Activated CD8-positive, alpha-beta memory T cell treated with anti-CD3 and anti-CD28 coated beads, Interleukin-2, amount 10 ng/mL, durations not matched to agents 7 days and 5 days (primary cell): ENCODE measurements at places on chromosomes 3 and 15. TPM values are rescaled to one million over a fixed set of nuclear protein-coding genes. Genes with fewer than 3 reads are reported as not detected.

The NOX5 gene
- total RNA-seq = 0.06 TPM

The CPEB1 gene
- not detected for total RNA-seq

The PRTG gene
- total RNA-seq = not detected

The IFT122 gene
- total RNA-seq = 34.0 TPM

The CCR2 gene
- 80.1 TPM for total RNA-seq

The GOLGA8K gene
- total RNA-seq = 1.5 TPM

The HRG gene
- total RNA-seq = not detected

DNA sequence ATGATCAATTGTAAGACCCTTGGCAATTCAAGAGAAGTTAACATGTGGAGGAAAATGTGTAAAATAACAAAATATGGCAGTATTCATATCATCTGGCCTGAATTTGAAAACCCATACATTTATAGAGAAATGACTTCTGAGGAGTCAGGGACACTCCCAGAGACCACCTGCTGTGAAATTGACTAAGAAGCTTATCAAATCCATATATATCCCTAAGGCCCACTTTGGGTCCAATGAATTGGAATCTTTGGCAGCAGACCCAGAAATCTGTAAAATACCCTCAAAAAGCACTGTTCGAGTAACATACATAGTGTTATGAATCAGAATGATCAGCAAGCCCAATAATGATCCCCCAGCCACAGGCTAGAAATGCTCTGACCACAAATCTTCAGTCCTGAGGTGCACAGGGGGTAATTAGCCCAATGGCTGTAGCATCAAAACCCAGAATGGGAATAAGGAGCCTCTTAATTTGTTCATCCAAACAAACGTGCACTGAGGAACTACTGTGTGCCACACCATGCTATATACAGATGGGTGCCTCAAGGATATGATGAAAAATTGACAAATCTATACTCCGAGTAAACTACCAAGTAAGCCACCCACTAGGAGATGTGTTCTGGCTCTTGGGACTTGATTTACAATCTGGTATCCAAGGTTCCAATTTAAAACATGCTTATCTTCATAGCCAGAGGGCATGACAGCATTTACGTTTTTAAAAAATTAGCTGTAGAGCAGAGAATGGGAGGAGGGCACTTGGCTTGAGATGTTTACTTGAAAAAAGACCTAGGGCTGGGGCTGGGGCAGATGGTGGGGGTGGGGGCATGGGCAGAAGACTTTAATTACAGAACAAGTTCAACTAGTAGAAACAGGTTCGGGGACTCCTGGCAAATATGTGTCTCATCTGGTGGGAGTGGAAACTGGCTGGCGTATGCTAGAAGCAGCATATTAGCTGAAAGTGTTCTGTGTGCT, 9.1 kb upstream of the ARHGEF3 start:
- no peak for DNase-seq

- DNase-seq = peak; percentile 79
These were observed 20.6 kb upstream of the EPHB3 start for GRCh38 chr3:184540777-184541681.

DNA sequence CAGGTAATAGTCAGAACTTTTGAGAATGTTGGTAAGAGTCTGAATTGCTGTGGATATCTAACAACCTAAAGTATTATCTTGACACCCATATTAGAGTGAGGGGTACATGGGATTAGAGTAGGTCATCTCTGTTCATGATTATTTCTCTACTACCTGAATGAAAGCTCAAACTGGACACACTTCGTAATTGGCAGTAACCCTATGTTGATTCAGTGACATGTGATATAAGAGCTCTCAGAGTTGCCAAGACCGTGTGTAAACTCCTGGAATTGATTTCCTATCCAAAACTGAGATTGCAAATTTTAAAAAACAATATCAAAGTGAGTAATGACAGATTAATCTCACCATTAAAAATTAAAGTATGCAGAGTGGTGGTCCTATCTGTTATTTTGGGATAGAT, 214.8 kb upstream of the ARHGEF26 start:
- no peak for DNase-seq

DNA sequence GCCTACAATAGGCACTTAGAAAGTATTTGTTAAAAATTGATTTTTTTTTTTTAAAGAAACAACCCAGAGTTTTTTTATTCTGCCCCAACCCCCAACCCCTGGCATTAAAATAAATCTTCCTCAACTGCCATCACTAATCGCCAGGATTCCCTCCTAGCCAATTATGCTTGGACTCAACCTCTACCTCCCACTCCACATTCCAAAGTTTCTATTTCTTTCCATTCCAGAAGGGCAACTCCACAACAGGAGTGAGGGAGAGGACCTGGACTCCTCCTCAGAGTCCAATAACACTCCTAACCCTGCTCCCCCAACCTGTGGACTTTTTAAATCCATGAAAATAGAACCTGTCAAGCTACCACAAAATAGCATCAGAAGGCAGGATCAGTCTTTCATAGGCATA, 99.4 kb downstream of the ADAMTS9 start:
- no peak for DNase-seq

- DNase-seq = no peak
These were observed 24.9 kb downstream of the GJD2 start for GRCh38 chr15:34729886-34730285.
